ENCODE measurements at places on chromosomes 3 and 15.

- no peak for DNase-seq
Measured at GRCh38 chr3:146404436-146404835, 64.9 kb downstream of the PLSCR2 start.

GRCh38 chr3:178518660-178519396 is 17.4 kb upstream of the KCNMB2 start:
- no peak for DNase-seq

DNA sequence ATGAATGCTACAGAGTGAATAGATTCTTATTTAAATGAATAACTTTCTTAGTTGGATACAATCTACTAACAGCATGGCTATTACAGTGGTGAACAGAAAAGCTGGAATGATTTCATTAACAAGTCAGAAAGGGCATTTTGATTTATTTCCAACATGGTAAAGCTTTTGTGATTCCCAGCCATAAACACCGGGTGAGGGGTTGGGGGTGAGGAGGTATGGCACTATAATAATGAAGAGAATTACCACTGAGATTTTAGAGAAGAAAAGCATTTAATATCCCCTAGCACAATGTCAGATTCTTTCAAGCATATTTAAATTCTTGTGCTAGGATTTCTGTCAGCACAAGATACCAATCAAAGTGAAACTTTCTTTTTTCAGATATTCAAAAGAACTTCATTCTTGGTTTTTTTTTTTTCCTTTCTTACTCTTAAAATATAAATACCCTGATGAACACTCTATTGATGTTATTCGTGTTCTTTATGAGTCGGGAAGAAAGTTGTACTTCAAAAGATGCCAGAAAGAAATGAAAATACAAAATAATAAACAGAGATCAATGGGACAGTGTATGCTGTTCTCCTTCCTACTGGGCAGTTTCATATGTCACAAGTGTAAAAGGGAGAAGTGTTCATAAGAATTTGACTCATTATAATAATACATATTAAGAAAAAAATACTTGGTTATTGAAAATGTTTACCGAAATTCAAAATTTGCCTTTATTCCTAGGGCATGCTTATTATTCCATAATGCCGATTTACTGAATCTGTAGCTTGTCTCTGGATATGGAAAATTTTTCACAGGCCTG is 522.8 kb downstream of the CADM2 start:
- DNase-seq: no peak

DNA sequence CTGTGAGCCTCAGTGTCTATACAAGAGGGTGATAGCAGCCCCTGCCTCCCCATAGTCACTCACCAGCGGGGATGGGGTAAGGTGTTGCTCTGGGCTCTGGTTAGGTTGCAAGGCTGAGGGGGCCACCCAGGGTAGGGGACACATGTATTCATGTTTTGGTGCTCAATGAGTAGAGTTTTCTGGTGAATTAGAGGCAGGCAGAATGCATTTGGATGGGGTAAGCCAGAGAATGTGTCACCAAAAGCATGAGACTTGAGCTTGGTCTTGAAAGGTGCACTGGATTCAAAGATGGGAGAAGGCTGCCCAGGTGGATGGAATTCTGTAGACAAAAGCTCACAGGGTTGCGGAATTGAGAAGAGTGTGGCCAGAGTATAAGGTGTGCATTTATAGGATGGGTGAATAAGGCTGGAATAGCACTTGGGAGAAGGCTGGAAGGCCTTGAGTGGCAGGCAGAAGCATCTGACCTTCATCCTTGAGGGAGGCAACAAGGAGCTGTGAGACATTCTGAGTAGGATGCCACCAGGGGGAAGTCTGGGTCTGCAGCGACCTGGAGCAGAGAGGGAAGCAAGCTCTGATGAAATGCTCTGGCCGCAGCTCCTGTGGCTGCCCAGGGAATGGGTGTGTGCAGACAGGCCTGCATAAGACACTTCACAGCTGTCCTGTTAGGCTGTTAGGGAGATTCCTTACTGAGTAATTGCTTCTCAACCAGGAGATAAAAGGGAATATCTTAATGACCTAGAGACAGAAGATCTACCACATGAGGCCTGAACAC is 149.6 kb downstream of the CHDH start:
- no peak for DNase-seq

DNA sequence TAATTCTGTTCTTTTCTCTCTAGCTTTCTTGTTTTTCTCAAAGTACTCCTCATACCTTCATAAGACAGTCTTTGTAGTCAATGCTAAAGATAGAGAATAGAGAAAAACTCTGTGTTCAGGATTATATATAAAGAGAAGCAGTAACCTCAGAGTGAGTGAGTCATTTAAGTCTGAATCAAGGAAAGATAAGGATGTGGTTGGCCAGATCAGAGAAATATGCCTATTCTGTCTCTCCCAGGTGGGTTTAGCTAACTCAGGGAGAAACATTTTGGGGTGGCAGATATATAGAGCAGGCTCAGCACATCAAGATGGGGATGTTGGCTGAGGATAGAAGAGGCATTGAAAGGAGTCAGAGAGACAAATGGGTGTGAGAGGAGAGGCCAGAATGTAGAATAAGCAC is 31.4 kb downstream of the GTF2E1 start:
- DNase-seq: no peak

- DNase-seq: no peak
Measured at GRCh38 chr3:38149708-38150107, 11.2 kb downstream of the MYD88 start.

DNA sequence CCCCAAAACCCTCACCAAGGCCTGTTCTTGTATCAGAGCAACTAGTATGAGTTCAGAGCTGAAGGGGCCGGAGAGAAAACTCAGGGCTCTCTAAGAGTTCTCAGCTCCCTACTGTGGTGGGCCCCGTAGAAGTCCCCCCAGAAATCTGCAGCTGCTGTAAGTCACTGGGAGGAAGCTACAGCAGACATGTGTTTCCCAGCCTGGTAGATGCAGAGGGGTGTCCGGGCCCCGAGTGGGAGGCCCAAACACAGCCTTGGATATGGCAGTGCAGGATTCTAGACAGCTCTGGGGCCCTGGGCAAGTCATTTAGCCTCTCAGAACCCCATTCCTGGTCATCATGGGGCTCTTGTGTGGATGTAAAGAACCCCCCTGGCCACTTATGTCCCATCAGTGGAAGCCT is 39.2 kb upstream of the CSPG4 start:
- DNase-seq: no peak

DNA sequence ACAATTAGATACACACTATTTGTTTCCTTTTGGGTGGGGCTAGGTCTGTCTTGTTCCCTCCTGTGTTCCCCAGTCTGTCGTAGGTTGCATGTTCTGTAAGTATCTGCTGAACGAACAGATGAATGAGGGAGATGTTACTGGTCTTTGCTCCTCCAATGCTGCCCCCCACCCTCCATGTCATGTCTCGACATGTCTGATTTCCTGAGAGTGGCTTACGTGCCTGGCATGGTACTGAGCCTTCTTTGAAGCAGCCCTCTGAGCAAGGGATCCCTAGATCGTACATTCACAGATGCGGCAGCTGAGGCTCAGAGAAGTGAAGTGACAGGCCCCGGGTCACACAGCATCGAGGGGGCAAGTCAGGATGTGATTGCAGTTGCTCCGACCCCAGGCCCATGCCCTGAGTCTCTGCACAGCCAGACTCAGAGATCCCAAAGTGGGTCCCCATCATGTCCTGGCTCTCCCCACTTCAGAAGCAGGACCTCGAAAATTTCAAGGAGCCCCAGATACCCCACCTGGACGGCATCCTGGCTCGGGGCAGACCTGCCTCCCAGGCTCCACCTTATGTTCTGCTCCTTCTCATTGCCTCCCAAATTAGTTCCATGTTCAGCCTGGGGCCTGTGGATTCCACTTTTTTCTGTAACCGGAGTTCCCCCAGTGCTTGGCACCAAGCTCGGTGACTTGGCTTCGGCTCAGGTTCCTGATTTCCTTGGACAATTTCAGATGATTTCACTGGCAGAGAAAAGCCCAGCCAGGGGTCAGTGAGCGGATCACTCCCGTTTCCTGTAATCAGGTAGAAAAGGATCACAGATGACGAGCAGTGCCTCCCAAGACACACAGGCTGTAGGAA is 24.7 kb downstream of the GOLGA6L2 start:
- DNase-seq: peak; percentile 6

GRCh38 chr3:65587650-65588439 is 450.9 kb downstream of the MAGI1 start:
- no peak for DNase-seq

DNA sequence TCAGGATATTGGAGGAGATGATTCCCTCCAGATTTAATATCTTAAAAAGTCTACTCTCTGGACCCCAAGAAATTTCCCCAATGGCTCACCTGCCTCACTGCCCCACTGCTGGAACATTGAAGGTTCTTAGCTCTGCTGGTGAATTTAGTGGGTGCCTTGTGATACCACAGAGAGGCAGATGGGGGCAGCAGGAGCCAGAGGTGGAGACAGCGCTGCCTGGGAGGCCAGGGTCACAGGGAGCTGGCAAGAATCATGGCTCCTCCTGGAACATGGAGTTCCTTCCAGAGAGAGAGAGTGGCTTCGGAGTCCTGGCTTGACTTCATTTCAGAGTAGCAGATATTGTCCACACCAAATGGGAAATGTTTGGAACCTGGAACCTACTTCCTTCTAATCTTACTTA is 263.5 kb upstream of the CFAP20DC start:
- DNase-seq: peak; percentile 21

- no peak for DNase-seq
Measured at GRCh38 chr3:40677749-40678148, 153.0 kb downstream of the ZNF621 start.

DNA sequence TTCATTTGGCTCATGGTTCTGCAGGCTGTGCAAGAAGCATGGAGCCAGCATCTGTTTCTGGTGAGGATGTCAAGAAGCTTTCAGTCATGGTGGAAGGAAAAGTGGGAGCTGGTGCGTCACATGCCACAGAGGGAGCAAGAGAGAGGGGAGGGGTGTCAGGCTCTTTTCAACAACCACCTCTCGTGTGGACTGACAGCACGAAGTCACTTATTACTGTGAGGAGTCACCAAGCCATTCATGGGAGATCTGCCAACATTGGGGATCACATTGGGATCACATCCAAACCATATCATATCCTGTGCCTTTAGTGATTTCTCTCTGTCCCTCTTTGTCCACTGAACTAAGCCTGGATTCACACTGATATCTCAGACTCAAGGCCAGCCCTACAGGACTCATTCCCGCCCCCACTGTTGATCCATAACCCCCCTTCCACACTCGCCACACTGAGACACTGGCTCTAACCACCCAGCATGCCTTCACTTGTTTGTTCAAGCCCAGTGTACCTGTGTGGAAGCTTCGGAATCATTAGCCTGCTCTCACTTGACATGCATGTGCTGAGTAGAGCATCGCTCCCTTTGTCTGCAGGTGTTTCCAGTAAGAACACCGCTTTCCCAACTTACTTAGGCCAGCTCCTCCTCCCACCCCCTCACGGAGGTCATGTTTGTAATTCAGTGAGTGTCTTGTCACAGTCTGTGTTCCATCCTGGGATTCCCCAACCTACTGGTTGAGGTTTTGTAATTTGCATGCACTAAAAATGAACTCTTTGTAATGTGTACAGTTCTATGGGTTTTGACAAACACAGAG is 132.2 kb downstream of the KLF13 start:
- no peak for DNase-seq

GRCh38 chr3:168539909-168540308 is 444.2 kb upstream of the GOLIM4 start:
- DNase-seq: no peak

- peak; percentile 29 for DNase-seq
Measured at GRCh38 chr3:157239082-157239704, 79.2 kb upstream of the CCNL1 start.

DNA sequence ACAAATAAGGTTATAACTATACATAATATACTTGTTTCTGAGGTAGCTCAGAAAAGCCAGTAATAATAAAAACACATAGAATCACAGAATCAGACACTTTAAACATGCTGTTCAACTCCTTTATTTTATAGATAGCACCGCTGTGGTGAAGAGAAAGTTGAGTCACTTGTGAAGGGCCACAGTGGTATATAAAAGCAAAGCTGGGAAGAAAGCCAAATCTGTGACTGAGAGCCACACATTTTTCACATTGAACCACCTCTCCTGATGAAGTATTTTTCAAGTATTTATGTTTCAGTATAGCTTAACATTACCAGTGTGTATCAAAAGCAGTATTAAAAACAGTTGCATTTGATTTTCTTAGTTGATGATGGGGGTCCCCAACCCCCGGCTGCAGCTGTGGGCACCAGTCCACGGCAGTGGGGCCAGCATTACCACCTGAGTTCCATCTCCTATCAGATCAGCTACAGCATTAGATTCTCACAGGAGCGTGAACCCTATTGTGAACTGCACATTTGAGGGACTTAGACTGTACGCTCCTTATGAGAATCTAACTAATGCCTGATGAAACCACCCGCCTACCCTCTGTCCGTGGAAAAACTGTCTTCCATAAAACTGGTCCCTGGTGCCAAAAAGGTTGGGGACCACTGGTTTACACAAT is 46.2 kb downstream of the TBL1XR1 start:
- peak; percentile 63 for DNase-seq

GRCh38 chr3:183534249-183534648 is 21.3 kb downstream of the KLHL6 start:
- no peak for DNase-seq

DNA sequence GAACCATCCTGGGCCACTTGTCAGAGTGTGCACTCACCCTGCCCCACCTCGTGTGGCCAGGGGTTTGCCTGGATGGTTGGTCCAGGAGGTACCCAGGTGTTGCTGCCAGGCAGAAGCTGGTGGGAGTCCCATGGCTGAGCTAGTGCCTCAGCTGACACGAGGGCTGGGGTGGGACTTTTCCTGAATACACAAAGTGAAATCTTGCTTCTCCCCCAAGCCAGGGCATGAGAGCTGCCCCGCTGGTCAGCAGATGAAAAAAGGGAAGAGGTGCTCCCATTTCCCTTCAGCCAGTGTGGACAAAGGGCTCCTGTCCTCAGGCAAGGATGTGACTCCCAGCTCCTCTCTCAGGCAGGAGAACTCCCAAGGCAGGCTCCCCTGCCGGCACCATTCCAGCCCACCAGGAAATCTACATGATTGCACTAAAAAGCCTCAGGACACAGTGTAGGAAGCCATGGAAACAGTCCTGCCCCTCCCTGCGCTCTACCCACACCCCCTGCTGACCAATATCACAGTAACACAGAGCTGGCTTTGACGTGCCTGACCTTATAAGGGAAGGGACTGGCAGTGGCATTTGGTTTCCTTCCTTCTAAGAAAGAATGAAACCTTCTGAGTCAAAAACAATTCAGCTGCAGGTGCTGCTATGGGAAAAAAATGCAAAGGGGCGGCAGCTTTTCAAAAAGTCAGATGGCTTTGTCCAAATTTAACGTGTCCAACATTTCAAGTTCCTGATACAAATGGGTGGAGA is 33.9 kb downstream of the MYO5C start:
- peak; percentile 52 for DNase-seq

All from fibroblast of the conjunctiva (primary cell).